NCI-H2227 treated with DMSO at 0.1 percent for 48 hours (cell line): ENCODE measurements at places on chromosomes 11 and 22.

- no peak for DNase-seq
These were observed 2.7 kb upstream of the RTN4RL2 start for GRCh38 chr11:57457643-57458023.

DNA sequence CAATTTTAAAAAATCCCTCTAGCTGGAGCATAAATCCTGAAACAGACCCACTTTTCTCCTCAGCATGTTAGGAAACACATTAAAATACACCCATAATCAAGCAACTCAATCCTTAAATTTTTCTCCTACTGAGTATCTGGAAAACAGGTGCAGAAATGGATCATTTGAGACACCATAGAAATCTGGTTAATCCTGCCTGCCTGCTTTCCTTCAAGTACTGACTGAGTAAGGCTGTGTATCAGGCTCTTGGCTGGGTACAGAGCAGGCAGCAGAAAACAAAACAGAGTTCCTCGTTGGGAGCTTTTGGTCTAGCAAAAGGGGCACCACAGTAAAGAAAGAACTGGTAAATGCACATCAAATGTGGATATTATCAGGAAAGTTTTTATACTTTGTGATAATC, 1.9 kb downstream of the KCNQ1OT1 start:
- no peak for DNase-seq

- DNase-seq = no peak
These were observed 2.5 kb upstream of the EHF start for GRCh38 chr11:34618406-34618805.

- DNase-seq = no peak
These were observed 22.1 kb downstream of the UEVLD start for GRCh38 chr11:18566406-18566805.

GRCh38 chr11:73384872-73385689, 8.9 kb downstream of the RELT start:
- peak; percentile 6 for DNase-seq
